ENCODE measurements at places on chromosomes 16 and 17.

- DNase-seq = no peak
Measured at GRCh38 chr16:10610499-10611184, 30.2 kb upstream of the EMP2 start.

DNA sequence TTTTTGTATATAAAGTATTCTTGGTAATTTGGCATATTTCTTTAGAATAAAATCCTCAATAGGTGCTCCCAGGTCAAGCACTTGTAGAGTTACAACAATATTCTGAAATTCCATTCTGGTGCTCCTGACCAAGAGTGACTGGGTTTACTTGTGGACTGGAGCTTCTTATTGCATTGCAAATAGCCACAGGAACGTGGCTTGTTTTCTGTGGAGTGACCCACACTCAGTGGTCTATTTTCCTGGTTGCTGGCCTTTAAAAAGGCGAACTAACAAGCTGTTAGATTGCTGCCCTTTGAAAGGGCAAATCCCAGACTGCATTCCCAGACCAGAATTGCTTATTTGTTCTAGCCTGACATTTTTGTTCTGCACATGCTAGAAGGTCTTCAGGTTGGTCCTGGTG, 658.8 kb upstream of the GOT2 start:
- DNase-seq = no peak

DNA sequence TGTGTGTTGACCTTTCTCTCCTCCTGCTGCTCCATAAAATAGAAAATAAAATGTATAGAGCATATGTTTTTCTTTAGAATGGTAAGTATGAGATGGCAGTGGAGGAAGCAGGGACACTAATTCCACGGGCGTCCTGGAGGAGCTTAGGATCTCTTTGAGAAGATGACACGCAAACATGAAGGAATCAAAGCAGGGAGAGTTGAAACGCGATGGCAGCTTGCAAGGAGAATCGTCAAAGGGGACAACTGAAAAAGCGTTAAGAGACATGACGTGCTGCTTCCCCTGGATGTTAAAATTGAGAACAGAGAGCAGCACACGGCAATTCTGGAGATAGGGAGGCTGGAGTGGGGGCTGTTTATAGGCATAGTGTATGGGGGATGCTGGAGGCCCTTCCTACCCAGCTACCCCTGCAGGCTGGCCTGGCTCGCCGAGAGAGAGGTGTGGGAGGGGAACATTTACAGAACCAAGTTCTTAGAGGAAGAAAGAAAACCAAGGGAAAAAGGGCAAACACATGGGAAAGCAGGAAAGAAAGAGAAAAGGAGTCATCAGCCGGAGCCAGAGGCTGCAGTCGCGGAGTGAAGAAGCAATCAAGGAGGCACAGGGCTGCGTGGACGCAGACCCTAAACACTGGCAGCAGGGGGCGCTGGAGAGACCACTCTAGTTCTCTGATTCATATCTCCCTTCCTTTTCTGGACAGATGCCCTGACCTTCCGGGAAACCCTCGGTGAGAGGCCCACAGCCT, 55.8 kb downstream of the MYH13 start:
- DNase-seq = no peak

GRCh38 chr17:55124730-55125360, 139.9 kb upstream of the HLF start:
- no peak for DNase-seq

DNA sequence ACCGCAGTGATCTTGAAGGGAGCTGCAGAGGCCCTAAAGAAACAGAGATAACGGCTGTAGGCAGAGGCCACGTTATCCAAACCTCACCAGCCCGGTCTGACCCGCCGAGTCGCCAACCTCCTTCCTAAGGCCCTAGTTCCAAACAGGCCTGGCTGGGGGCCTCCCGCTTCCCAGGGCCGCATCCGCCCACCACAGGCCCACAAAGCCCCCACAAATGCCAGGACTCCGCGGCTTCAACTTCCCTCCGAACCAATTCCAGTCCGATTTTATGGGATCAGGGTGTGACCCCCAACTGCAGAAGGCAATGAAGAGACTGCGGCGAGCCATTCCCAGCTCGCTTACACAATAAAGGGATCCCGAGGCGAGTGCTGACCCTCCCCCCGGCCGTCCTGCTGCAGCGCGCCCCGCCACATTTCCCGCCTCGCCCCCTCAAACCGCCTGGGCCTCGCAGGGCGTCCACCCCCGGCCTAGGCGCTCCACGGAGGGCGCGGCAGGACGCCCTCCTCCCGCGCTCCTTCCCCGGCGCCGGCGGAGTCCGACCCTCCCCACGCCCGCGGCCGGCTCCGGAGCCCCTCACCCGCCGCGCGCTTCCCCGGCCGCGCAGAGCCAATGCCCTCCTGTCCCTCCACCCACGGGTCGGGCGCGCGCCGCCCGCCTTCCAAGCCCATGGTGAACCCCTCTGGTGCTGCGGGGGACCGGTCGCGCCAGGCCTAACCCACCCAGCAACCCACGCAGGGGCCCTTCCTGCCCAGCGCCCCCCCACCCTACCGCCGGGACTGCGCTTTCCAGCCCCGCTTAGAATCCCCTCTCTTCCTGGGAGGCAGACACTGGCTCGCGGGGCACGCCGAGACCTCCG, 926 bp downstream of the MYH10 start:
- no peak for DNase-seq

- no peak for DNase-seq
Measured at GRCh38 chr17:73262676-73263642, 1.3 kb upstream of the CPSF4L start.

DNA sequence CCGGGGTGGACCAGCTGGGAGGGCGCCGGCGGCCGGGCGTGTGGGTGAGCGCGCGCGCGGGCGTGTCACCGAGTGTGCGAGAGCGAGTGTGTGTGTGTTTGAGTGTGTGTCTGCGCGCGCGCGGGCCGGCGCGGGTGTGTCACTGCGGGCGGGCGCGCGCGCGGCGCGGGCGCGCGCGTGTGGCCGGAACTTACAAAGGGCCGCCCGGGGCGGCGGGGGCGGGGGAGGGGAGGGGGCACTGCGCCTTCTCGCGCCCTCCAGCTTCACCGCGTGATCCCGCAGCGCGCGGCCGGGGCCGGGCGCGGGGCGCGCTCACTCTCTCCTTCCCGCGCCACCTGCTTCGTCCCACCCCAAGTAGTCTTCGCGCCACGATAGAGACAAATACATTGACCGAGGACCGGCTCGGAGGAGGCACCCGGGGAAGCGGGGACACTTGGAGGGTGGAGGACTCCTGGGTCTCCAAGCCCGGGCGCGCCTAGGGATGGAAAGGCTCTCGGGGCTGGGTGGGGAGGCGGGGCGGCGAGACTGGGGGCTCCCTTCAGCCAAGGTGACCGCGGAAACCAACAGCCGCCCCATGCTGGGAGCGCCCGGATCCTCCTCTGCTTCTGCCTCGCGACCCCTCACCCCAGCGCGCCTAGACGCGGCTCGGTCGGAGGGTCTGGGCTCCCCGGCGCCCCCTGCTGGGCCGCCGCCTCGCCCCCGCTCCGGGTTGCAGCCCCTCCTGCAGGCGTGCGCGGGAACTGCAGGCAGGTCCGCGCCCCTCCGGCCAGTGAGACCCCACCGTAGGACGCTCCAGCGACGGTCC, at the start of gene SRCIN1:
Gene SRCIN1 (minus strand): TSS at position 112 of the 805 bp plus-strand sequence. CDS start 247 bp downstream, outside the sequence.
- peak; percentile 33 for DNase-seq

DNA sequence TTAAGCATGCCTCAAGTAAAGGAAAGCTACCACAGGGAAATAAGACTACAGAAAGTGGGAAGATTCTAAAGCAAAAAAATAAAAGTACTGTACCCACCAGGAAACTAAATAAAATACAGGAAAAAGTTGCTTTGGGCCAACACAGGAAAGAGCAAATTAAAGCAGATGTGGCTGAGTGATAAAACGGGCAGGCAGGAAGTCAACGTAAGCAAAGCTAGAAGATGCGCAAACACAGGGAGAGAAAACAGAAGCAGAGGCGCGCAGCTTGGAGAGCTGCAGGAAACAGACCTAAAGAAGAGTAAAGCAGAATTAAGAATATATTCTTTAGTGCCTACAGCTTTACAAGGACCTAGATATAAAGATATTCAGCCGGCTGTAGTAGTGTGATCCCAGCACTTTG, 21.7 kb downstream of the USP36 start:
- no peak for DNase-seq

DNA sequence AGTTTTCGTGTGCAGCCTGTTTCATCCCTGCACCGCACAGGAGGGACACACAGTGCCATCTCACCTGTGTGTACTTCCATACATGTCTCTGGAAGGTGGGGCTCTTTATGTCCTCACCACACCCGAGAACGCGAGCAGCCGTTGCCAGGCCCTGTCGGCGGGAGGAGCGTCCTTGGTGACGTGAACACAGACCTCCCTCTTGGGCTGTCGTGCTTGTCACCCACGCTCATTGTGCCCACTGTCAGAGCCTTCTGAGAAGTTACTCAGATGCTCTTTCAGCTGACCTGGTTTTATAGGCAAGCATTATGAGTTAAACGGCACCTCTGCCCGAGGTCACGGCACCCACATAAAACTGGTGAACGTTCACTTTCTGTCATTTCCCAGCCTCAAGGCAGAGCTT, 40.2 kb downstream of the ZNF750 start:
- no peak for DNase-seq

GRCh38 chr16:85845266-85845665, 45.8 kb downstream of the COX4I1 start:
- no peak for DNase-seq

DNA sequence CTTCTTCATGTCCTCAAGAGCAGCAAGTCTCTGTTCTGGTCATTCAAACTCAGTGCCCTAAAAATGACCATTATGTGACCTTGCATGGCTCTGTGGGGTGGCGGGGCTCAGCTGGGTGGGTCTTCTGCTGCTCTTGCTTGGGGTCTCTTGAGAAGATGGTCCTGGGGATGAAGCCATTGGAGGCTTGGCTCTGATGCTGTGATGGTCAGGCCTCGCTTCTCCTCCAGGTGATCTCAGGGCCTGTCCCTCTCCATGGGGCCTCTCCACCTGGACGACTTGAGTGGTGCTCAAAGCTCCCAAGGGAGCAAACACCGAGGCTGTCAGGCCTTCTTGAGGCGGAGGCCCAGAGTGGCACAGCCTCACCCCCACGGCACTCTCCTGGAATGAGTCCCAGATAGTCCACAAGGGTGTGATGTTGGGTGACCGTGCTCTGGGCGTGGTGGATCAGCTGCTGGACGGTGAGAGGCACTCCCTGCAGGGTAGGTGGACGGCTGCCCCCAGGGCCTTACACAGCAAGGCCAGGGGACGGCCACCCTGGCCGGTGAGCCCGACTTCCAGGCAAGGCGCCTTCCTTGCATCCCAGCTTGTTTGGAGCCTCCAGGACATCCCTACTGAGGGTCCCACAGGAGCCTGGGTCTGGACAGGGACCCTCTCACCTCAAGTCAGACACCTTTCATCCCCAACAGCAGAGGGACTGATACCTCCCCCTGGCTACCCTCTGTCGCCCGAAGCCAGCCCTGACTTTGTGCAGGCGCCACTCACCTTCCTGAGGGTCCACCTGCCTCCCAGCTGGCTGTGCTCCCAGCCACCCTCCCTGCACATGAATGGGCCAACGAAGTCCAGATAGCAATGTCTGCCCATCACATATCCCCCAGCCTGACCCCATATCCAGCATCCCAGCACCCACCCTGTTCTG, 48.7 kb downstream of the USP22 start:
- DNase-seq = no peak

Data from stimulated activated CD4-positive, alpha-beta T cell treated with anti-CD3 and anti-CD28 coated beads, Interleukin-1b, Interleukin-23, amount 100 ng/mL, for 24 hours (primary cell).